ENCODE measurements at places on chromosomes 12 and 14.

DNA sequence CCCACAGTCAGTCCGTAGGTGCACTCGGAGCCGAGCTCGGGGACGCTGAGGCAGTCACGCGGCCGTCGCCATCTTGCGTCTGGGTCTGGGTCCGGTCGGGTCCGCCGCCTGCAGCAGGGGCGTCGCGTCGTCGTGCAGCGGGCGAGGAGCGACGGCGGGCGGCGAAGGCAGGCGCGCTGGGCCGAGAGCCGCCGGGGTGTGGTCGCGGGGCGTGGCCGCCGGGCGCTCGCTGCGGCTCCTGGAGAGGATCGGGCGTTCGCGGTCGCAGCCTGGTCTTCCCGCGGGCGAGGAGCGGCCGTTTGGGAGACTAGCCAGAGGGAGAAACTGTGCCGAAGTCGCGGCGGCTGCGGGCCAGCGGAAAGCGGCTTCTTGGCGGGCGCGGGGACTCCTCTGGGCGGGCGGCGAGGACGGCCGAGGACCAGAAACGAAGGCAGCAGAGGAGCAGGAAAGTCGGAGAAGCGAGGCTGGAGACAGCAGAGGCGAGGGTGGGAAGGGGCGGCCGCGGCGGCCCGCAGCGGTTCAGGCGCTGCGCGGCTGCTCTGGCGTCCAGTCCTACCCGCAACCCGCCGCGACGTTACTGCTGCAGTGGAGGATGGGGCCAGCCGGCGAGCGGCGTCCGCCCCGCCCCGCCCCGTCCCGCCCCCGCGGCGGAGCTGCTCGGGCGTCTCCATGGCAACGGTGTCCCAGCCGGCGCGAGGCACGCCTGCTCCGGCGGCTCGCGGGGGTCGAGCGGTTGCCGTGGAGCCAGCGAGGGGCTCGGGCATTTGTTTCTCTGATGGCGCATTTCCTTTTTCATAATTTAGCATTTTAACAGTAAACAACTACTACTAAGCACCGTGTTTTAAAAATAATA, at the start of gene PNMA1:
TSS of gene PNMA1 (minus strand) at position 582 of the 853 bp plus-strand sequence. CDS start 745 bp downstream, outside the sequence.
- DNase-seq, result peak; percentile 85

DNA sequence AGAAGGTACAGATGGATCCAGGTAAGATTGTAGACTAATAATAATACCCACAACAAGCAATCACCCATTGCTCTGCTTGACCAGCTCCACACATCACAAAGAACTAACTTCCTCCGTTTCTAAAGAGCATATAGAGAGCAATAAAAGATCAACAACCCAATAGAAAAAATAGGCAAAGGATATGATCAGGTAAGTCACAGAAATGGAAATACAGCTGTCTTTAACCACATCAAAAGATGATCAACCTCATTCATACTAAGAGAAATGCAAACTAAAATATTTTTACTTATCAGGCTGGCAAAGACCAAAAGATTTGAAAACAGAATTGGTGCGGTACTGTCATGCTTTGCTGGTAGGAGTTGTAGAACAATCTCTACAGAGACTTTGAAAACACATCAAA, 8.9 kb downstream of the C2CD5 start:
- DNase-seq, result no peak

- no peak for DNase-seq
Observed at GRCh38 chr12:2623472-2623871, 171.3 kb upstream of the FKBP4 start.

DNA sequence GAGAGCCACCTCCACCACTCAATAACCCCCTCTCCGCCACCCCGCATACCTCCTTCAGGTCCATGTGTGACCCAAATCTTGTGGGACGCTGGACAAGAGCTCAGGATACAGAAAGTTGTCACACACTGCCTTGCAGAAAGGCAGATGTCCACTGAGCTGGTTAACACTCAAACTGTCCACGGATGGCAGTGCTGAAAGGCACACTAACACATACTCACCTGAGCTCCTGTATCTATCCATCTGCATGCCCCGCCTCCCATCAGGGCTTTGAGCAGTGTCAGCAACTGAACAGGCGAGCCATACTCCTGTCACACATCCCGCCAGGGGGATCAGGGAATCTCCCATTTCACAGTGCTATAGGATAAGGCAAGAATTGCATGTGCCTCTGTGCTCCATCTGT, 642.0 kb downstream of the GALC start:
- DNase-seq, result no peak

GRCh38 chr12:32397696-32398095, 1.7 kb upstream of the FGD4 start:
- DNase-seq, result no peak

DNA sequence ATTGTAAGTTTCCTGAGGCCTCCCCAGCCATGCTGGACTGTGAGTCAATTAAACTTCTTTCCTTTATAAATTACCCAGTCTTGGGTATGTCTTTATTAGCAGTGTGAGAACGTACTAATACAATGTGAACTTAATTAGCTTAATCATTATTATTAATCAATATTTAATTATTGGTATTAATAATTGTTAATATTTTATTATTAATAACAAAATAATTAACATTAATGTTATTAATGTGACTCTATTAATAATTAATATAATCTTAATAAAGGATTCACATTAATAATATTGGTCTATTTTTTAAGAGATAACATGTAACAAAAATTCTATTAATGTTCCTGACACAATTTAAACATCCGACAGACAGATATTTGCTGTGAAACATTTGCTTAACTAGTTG, 164.9 kb upstream of the ATF7IP start:
- no peak for DNase-seq

DNA sequence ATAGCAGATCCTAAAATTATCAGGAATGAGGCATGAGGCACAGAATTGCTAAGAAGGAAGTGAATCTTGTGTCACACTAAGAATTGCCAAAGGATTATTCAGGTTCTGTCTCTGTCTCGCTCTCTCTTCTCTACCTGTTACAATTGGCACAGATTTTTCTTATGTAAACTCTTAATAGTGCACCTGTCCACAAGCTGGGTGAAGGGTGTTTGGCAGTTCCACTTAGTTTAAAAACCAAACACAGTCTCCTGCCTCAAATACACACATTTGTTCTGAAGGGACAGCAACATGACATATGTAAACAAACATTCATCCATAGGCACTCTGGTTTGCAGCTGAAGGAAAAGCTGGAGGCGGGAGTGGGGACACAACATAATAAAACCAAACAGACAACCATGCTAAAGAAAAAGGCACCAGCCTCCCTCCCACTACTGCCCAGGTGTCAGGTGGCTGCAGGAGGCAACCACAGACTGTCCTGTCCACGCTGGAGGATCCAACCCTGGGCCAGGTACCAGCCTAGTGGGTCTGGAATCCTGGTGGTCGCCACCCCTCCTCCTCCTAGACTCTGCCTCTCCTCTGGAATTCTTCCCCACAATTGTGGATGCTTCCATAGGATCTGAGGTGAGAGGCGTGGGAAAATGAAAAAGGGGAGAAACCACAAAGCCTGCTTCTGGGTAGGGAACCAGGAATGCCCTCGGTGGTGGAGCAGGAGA, 81.2 kb downstream of the TMEM260 start:
- DNase-seq, result no peak

GRCh38 chr12:107536613-107537012, 149.0 kb upstream of the PWP1 start:
- peak; percentile 71 for DNase-seq

DNA sequence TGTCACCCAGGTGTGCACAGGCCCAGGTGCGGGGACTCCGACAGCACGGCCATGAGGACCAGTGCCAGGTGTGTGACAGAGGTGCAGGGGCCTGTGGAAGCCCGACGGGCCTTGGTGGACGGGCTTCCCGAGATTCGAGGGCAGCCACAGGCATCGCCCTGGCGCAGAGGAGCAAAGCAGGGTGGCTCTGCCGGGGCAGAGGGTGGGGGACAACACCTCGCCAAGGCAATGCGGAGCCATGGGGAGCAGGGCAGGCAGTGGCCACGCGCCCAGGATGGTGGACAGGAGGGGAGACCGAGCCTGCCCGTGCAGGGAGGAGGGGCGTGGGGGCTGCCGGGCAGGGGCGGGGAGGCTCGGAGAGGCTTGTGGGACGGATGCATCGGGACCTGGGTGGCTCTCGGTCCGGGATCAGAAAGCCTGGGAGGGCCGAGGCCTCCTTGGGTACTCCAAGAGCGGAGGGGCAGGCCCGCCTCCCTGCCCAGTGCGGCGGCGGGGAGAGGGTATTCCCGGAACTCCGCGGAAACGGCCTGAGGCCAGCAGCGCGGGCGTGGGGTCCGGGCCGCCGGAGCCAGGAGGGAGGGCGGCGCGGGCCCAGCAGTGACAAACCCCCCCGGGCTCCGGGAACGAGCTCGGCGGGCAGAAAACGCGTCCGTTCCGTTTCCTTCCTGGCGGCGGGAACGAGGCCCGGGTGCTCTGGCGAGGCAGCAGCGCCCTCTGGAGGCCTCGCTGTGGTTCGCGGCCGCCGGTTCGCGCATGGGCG, 1.6 kb downstream of the TMEM121 start:
- peak; percentile 77 for DNase-seq

GRCh38 chr12:111283966-111284365, 84.9 kb downstream of the PHETA1 start:
- DNase-seq, result no peak

DNA sequence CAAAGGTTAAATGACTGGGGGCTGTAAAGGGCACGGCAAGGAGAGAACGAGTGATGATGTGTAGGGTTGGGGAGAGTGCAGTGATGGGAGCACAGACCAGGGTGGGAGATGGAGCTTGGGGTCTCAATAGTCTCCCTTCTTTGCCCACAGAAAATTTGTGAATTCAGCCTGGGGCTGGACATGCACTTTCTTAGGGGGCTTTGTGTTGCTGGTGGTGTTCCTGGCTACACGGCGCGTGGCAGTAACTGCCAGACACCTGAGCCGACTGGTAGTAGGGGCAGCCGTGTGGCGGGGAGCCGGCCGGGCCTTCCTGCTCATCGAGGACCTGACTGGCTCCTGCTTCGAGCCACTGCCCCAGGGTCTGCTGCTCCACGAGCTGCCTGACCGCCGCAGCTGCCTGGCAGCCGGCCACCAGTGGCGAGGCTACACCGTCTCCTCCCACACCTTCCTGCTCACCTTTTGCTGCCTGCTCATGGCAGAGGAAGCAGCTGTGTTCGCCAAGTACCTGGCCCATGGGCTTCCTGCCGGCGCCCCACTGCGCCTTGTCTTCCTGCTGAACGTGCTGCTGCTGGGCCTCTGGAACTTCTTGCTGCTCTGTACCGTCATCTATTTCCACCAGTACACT, 1.7 kb downstream of the FITM1 start:
- no peak for DNase-seq

DNA sequence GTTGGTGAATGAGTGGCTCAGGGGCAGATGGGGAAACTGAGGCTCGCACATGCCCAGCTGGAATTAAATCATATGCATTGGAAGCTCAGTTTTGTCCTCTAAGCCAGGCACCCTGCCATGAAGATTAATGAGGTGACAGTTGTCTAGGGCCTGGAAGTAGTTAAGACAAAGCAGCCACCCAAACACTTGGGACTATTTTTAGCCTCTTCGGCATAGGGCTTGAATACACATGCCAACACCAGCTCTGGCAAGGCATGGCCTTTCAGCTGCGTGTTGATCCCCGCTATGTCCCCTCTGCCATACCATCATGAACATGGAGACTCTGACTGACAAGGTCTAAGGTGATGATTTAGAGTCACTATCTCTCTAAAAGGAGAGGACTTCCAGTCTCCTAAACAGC, 250.2 kb downstream of the KSR2 start:
- peak; percentile 16 for DNase-seq

DNA sequence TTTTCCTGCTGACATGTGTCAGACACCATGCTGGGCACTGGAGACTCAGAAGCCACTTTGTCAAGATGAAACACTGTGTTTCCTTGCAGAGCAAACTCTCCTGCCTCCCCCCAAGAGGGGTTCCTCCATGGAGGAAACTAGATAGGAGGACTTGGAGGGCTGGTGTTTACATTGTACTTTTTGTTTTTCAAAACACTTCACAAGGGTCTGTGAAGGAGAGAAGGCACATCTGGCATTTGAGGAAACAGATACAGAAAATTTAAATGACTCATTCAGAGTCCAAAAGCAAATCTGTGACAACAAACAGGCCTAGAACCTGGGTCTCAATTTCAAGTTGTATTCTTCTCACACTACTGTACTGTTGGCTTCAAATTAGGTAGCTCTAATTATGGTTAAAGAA, 6.7 kb upstream of the CDKL1 start:
- DNase-seq, result no peak

DNA sequence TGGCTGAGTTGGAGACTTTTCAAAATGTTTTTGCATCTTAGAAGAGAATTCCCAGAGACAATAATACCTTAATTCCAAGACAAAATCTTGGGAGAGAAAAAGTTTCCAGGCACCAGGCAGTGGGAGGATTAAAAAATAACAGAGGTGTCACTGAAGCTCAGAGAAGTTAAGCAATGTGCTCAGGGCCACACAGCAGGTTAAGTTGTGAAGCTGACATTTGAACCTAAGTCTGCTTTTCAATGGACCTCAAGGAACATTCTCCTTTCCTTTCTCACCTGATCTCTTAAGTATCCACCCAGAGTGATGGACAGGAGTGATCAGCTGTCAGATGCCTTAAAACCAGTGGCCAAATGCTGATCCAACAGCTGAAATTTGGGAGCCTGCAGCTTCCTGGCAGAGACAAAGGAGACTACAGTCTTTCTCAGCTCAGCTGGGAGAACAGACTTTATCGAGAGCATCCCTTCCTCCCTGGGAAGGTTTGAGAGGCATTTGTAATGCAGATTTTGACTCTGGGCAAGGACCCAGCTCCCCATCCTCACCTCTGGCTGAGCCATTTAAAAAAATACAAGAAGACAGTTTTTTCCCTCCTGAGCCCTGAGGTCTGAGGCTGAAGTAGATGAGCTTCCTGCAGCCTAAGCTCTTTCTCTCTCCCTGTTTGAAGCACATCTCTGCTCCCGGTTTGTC, 174.9 kb upstream of the RPH3A start:
- DNase-seq, result no peak

- DNase-seq, result no peak
Observed at GRCh38 chr14:51428981-51429380, 188.9 kb downstream of the TMX1 start.

DNA sequence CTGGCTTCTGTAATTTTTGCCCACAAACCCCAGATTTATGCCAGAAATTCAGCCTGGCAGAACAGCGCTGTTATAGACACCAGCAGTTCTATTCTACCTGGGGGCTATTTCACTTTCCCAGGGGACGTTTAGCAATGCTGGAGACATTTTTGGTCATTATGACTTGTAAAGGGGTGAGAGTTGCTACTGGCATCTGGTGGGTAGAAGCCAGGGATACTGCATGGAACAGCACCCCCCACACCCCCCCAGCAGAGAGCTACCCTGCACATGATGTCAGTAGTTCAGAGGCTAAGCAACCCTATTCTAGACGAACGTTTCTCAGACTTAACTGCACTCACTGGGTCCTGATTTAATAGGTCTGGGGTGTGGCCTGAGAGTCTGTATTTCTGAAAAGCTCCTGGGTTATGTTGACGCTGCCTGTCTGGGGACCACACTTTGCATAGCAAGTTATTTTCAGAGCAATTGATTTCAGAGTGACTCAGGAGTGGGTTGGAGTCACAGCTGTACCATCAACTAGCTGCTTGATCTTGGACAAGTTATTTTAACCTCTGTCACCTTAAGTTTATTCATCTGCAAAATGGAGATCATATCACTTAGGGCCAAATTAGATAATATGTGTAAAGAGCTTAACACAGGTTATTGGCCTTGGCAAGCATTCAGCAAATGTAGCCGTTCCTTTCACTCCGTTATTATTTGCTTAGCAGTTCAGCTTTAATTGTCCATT, 48.5 kb downstream of the CHST11 start:
- DNase-seq, result no peak
